ENCODE measurements at places on chromosomes 5 and 9. TPM values are rescaled to one million over a fixed set of nuclear protein-coding genes. Genes with fewer than 3 reads are reported as not detected.
A peak's percentile ranks its signal among the peaks of the same experiment; 100 is the strongest.

DNA sequence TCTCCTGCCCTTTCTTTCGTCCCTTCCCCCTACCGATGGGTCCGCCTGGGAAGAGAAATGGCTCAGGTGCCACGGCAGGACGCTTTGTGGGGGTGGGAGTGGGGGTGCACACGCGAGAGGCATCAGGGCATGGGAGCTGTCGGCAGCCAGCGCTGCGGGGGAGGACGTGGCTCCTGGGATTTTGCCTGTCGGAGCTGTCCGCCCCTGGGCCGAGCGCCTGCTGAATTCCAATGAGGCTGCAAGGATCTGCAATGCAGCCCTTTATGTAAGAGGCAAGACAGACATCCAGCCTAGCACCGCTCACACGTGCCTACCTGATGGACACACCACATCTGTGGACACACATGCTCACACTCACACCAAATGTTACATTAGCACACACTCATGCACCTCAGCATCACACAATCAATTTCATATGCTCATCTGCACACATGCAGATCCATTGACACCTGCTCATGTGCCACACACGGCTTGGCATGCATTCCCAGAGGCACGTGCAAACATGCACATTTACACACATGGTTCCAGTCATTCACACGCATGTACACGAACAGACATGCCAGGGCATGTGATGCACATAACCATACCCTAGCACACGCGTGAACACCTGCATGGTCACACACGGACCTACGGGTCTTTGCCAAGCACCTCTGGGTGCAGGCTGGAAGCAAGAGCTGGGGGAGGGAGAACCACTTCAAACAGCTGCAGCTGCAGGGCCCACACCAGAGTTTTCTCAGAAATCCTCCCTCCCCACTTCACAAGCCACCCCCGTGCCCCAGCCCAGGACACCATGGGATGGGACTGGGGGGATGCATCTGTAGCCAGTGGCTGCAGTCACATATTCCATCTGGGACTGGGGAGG lies 1.4 kb downstream of the GRIN1 start:
- DNase-seq: no peak

DNA sequence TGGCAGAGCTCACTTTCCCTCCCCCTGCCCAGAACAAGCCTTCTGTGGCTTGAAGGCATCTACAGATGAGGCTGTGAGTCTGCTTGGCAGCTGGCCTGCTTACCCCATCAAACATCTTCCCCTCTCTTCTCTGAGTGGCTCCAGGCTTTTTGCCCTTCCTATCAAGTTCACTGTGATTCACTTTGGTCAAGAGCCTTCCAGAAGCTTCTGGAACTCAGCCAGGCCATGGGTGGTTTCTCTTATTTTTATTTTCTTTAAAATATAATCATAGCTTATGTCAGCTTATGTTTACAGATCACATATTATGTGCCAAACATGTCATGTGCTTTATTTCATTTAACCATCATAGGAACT lies 267.0 kb downstream of the SEC61B start:
- no peak for DNase-seq

The TMEM232 gene
- total RNA-seq: 1.1 TPM

GRCh38 chr9:136545692-136545964 lies 220 bp downstream of the NOTCH1 start:
- no peak for DNase-seq

- DNase-seq: no peak
Observed at GRCh38 chr5:138344887-138345622, 7.0 kb downstream of the FAM53C start.

- DNase-seq: no peak
Observed at GRCh38 chr9:23822261-23823169, 3.5 kb downstream of the ELAVL2 start.

The GRXCR2 gene
- not detected for total RNA-seq

The ATP6V1G1 gene
- total RNA-seq: 84.3 TPM

- DNase-seq: peak; percentile 76
Observed at GRCh38 chr5:101678481-101679193, 617.4 kb downstream of the SLCO4C1 start.

The FOXD4L5 gene
- 0.27 TPM for total RNA-seq

The KCNIP1 gene
- total RNA-seq: not detected

The FOCAD gene
- 33.5 TPM for total RNA-seq

- no peak for DNase-seq
Observed at GRCh38 chr9:134944351-134944802, 26.7 kb upstream of the FCN1 start.

The ANKRD31 gene
- total RNA-seq: not detected

- DNase-seq: no peak
Observed at GRCh38 chr5:176639981-176640380, 7.3 kb upstream of the TSPAN17 start.

The SLCO6A1 gene
- total RNA-seq: not detected

DNA sequence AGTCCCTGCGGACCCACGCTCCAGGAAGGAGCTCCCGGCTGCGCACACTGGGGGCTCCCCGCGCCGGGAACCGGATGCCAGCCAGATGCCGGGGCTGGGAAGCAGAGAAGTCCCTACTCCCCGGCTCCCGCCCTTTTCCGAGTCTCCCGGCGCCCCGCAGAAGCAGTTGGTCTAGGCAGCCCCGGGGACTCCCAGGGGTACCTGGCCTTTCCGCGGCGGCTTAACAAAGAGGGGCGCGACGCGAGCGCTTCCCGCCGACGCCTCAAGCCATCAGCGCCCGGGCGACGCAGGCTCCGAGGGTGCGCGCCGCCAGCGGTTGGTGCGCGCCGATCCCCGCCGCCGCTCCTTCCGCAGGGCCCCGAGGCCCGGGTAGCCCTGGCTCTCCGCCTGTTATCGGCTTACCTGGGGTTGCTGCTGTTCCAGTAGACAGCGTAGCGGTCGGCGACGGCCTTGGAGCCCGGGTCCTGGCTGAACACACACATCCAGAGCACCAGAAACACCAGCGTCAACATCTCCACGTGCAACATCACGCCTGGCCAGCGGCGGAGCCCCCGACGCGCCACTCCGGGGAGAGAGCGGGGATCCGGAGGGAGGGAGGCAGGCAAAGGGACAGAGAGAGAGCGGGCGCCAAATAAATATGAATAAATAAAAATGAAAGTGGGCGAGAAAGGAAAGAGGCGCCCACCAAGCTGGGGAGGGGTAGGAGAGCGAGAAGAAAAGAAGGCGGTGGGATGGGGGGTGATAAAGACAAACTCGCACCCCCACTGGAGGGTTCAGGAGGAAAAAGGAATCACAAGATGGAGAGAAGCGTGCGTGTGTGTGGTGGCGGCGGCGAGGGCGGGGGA lies 428 bp downstream of the EFNA5 start:
- peak; percentile 50 for DNase-seq

- DNase-seq: no peak
Observed at GRCh38 chr5:124025306-124025845, 513.4 kb downstream of the CSNK1G3 start.

DNA sequence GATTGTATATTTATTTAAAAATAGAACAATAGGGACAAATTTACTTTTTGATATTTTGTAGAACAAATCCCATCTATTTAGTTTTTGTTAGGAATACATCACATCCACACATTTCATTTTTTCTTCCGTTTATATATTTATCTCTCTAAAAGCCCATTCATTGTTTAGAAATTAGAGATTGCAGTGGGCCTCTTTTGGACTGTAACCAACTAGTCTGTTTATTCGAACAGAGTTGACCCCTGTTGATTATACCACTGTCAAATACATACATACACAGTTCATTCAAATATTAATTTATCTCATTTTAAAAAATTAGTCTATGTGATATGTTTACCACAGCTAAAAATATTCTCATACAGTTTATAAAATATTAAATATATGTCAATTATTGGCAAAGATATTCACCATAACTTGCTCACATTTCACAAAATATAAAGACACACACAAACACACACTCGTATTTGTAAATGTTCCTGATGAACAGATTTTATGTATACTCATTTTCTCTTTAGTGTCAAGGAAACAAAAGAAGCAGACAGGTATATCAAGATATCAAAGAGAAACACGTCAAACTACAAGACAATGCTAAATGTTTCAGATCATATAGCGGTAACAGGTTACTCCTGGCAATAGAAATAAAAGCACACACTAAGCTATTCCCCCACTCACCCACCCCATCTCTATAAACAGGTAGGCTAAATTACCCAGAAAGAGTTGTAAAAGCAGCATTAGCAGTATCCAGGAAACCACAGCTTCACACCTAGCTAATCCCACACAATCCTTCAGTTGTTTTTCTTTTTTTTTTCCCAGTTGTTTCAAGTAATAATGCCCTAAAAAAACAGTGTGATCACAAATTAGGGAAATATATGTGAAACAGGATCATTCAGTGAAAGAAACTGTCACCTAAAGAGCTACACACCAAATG lies 283.9 kb downstream of the ADAMTS6 start:
- DNase-seq: no peak

- no peak for DNase-seq
Observed at GRCh38 chr5:136811086-136811485, 445.7 kb upstream of the TRPC7 start.

GRCh38 chr5:38780945-38781344 lies 64.9 kb upstream of the OSMR start:
- DNase-seq: no peak

- DNase-seq: no peak
Observed at GRCh38 chr9:110575945-110576344, 3.6 kb downstream of the SVEP1 start.

DNA sequence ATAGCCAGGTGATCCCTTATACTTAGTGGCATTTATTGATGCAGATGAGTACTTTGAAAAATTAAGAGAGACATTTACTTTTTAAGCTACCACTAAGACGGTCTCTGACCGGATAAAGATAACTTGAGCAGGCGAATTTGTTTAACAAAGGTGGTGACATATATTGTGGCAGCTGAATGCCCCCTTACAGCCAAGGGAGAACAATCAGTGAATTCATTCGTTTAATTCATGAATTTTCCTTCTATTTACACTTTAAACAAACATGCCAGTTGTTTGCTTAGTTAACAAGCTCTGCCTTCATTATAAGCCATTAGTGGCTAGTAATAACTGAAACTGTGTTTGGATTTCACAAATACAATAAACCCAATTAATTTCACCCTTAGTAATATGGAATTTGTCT lies 187.1 kb downstream of the AOPEP start:
- no peak for DNase-seq

DNA sequence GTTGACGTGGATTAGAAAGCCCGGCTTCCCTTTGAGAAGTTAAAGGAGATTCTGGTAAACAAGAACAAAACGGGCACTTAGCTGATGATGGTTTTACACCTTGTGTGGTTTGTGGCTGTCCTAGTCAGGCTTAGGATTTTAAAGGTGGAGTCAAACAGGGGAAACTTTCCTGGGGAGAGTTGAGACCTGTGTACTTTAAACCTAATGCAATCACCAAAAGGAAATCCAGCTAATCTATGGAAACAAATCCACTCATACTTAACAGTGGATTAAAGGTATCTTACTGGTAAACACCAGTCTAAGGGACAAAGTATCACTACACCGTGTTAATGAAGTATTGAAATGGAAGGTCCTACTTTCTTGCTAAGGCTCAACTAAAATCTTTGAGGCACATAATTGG lies 150.3 kb upstream of the PCA3 start:
- DNase-seq: no peak

The ZNF189 gene
- total RNA-seq: 25.7 TPM

DNA sequence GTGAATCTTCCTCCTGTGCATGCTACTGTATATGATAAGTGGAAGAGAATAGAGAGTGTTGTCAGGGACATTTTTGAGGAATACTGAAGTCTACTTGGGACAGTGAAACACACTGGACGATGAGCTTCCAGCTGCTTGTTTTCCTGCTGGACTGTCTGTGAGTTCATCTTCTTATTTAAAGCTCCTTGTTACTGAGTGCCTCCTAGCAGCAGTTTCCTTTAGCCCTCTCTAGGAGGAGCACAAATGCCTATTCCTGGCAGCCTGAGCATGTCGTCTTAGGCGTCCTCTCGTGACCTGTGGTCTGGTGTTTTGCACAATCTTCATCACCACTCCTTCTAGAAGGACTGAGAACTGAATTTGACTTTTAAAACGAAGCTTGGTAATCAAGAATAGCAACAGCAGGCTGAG lies 43.8 kb downstream of the ANKRD33B start:
- peak; percentile 76 for DNase-seq

GRCh38 chr5:139133282-139133681 lies 64.9 kb downstream of the SIL1 start:
- DNase-seq: no peak

DNA sequence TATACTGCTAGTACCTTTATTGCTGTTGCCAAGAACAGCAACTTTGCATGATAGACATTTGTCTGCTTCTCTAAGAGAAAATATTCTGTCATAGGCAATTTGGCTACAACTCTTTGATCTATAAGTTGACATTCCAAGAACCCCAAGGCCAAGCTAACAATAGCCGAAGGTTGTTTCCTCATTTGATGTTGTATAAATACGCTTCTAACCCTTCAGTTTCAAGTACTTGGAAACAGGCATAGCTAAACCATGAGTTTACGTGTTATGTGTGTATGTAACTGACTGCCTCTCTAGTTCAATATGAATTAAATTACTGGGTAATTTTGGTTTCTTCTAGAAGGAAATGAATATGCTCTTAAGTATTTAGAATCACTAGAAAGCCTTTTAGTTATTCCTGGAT lies 1034.0 kb downstream of the TLE4 start:
- DNase-seq: no peak

Data from Peyer's patch (tissue), 4 donors.